ENCODE measurements at places on chromosomes 5 and 9.

GRCh38 chr5:24623031-24623430 is 21.7 kb downstream of the CDH10 start:
- DNase-seq = no peak

GRCh38 chr5:144331361-144331760 is 160.7 kb downstream of the KCTD16 start:
- DNase-seq = no peak

DNA sequence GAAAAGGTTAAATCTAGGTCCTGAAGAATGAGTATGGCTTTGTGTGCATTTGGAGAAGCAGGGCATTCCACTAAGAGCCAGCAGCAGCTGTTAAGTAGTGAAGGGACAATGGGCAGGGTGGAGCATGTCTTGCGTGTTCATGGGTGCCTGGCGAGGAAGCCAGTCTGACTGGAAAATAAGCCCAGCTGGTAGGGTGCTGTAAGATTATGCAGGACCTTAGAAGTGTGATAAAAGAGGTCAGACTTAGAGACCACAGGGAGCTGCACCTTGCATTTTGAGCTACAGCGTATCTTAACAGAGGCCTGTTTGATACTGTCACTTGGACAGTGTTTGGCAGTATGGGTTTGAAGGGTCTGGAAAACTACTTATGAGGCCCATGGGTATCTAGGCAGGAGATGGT is 131.7 kb upstream of the ELL2 start:
- DNase-seq = no peak

- no peak for DNase-seq
Observed at GRCh38 chr5:83209963-83210362, 132.6 kb downstream of the XRCC4 start.

- no peak for DNase-seq
Observed at GRCh38 chr9:109107402-109108240, 12.1 kb downstream of the TMEM245 start.

DNA sequence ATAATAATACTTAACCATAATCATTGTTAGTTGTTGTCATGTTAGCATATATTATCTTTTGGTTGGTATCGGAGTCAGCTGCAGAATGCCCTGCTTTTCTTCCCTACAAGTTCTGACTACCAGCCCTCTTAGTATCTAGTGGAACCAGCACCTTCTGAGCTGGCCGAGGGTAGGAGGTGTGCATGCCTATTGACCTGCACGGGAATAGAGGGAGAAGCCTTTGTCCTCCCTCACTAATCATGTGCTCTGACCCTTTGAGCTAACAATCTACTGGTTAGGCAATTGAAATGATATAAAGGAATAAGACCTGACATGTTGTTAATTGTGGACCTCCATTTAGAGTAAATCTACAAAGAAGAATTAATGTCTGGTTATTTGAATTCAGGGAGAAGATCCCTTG is 4.1 kb downstream of the PCSK5 start:
- DNase-seq = no peak

DNA sequence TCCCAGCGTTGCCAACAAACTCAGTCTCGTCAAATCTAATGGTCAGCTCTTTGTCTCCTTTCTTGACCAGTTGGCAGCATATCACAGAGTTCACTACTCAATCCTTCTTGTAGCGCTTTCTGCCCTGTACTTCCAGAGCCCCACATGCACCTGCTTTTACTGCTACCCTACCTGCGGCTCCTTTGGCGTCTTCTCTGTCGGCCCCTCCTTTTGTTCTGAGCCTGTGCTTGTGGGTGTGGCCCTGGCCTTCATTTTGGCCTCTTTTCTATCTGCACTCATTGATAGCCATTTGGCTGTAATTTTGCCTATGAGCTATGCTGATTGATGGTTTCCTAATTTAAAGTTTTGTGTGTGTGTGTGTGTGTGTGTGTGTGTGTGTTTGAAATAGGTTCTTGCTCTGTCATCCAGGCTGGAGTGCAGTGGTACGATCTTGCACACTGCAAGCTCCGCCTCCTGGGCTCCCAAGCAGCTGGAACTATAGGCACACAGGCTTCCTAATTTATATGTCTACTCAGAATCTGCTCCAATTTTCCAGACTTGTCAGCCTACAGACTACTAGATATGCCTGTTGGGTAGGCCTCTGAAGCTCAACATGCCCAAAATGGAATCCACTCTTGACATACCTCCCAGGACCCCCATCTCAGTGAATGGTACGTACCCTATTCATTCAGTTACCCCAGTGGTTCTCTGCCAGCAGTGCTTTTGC is 32.3 kb downstream of the ARPC5L start:
- DNase-seq = no peak

- DNase-seq = no peak
Observed at GRCh38 chr5:15215056-15215455, 284.9 kb upstream of the FBXL7 start.

DNA sequence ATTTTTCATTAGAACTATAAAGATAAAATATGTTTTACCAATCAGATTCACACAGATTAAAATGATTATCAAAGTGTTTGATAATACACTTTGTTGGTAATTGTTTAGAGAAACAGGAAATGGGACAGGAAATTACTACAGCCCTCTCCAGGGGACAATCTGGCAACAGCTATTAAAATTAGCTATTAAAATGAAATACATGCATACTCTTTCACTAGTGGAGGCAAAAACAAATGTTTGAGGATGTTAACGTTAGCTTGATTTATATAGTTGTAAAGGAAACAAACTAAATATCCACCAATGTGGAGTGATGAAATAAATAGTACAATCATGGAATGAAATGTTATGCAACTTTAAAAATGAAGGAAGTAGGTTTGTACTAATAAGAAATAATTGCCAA is 53.7 kb downstream of the TARS1 start:
- DNase-seq = no peak

DNA sequence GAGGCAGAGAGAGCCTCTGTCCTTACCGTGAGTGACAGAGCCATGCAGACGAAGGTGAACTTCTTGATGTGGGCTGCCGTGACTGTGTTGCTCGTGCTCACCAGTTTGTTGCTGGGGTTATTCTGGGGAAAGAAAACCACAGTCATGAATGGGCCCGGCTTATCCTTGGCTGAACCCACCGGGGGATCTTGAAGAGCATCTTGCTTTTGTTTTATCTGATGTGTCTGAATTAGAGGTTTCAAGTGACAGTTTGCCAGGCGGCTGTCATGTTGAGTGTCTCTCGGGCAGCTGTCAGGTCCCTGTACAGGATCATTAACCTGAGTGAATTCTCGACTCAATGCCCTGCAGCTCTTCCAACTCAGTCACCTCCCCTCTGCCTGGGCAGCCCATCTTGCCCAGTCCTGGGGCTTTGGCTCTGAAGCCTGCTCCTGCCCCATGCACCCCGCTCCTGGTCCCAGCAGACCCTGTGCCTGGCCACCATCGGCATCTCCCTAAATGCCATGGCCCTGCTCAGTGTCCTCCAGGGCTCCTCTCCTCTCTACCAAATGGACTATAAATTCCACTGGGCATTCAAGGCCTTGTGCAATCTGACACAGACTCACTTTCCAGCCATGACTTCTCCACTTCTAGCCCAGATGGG is 77.4 kb downstream of the OTULIN start:
- DNase-seq = no peak

DNA sequence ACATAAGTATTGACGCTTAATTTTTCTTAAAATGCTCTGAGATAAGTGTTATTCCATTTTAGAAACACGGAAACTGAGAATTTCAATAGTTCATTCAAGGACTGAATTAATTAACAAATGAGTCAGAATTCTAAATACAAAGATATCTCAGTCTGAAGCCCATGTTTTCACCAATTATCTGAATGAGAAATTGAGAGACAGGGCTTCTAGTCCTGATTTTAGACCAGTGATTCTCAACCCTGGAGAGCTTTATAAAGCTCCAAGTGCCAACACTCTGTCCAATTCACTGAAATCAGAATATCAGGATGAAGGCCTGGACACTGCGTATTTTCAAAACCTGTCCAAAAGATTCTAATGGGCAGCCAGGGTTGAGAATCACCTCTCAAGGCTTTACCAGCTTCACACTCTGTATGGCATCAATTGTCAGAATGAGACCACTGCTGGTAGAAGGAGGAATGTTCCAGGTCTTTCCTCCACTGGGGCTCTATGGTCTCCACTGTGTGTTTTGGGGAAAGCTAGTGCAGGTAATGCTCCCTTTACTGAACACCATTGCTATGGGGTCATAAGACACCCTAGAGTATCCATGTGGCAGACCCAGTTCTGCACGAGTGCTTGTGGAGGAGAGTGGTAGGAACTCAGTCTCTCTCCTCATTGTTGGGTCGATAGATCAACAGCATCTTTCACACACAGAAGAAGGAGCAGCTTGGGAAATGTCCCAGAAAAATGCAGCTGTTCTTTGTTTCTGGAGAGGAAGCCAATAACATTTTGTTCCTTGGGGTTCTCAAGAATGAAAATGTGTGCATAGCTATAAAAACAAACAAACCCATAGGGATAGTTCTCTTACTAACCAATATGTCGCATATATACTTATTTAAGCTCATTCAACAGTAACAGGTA is 99.7 kb upstream of the OSMR start:
- no peak for DNase-seq

DNA sequence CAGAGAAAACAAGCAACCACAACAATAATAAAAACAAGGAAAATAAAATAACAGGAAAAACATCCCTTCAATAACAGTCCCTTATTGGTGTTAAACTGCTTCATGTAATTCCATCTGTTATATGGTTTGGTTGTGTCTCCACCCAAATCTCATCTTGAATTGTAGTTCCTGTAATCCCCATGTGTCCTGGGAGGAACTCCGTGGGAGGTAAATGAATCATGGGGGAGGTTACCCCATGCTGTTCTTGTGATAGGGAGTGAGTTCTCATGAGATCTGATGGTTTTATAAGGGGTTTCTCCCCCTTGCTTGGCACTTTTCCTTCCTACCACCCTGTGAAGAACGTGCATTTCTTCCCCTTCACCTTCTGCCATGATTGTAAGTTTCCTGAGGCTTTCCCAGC is 369.8 kb downstream of the TMEM232 start:
- no peak for DNase-seq

- DNase-seq = no peak
Observed at GRCh38 chr5:149432911-149433401, 53.9 kb upstream of the IL17B start.

GRCh38 chr9:135604437-135605237 is 34.7 kb downstream of the GLT6D1 start:
- DNase-seq = no peak

DNA sequence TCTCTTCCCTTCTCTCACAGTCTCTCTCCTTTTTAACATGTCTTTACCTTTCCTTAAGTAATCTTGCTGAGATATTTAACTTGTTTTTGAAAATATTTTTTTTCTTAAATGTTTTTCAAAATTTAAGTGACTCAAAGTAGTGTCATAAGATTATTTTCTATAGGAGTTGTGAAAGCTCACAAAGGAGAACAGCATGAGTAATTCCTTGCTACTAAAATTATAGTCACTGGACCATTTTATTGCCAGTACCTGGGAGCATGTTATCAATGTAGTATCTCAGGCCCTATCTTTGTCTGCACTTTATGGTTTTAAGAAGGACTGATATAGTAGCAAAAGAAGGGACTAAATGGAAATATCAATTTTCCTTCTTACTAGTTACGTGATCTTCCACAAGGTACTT is 181.9 kb downstream of the TMEM232 start:
- DNase-seq = no peak

GRCh38 chr5:53422539-53422938 is 57.9 kb upstream of the FST start:
- DNase-seq = no peak

GRCh38 chr5:152262667-152263066 is 142.4 kb downstream of the NMUR2 start:
- DNase-seq = no peak

GRCh38 chr9:97629156-97629555 is 4.0 kb downstream of the TSTD2 start:
- no peak for DNase-seq

DNA sequence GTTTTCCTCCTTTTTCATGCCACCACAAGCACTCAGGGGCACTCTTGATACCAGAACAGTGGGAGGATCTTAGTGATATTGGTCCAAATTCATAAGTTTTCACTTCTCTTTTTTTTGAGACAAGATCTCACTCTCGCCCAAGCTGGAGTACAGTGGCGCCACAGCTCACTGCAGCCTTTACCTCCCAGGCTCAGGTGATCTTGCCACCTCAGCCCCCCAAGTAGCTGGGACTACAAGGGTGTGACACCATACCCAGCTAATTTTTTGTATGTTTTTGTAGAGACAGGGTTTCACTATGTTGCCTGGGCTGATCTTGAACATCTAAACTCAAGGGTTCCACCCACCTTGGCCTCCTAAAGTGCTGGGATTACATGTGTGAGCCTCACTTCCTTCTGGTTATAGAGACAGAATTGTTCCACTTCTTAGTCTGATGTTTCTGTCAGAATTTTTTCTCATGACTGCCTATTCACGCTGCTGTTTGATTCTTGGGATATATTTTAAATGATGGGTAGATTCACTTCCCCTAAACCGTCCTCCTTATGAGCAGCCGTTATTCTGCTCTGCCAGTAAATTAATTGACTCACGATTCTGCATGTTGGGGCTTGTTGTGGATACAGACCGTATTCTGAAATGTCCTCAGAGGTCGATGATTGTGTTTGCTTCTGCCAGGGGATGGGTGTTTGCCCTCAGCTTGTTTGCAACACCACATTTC is 30.8 kb downstream of the MTAP start:
- DNase-seq = no peak
